ENCODE measurements at places on chromosomes 12 and 14.

GRCh38 chr14:67571275-67571990 lies 28.6 kb downstream of the PIGH start:
- peak; percentile 79 for DNase-seq

DNA sequence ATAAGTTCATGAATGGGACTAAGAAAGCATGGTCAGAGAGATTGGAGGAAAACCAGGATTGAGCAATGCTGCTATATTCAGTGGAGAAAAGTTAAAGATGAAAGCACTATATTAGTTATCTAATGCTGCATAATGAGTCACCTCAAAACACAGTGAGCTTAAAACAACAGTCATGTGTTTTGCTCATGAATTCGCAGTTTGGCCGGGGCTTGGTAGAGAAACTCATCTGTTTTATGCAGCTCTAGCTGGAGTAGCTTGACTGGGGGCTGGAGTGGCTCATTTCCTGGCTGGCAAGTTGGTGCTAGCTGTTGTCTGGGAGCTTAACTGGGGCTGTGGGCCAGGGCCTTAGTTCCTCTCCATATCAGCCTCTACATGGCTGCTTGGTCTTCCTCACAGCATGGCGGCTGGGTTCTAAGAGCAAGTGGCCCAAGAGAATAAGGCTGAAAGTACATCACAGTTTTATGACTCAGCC lies 90.1 kb downstream of the ADCK1 start:
- no peak for DNase-seq

GRCh38 chr12:46388427-46389021 lies 16.0 kb upstream of the SLC38A2 start:
- no peak for DNase-seq

GRCh38 chr12:129230995-129231394 lies 377.7 kb downstream of the GLT1D1 start:
- DNase-seq: no peak

DNA sequence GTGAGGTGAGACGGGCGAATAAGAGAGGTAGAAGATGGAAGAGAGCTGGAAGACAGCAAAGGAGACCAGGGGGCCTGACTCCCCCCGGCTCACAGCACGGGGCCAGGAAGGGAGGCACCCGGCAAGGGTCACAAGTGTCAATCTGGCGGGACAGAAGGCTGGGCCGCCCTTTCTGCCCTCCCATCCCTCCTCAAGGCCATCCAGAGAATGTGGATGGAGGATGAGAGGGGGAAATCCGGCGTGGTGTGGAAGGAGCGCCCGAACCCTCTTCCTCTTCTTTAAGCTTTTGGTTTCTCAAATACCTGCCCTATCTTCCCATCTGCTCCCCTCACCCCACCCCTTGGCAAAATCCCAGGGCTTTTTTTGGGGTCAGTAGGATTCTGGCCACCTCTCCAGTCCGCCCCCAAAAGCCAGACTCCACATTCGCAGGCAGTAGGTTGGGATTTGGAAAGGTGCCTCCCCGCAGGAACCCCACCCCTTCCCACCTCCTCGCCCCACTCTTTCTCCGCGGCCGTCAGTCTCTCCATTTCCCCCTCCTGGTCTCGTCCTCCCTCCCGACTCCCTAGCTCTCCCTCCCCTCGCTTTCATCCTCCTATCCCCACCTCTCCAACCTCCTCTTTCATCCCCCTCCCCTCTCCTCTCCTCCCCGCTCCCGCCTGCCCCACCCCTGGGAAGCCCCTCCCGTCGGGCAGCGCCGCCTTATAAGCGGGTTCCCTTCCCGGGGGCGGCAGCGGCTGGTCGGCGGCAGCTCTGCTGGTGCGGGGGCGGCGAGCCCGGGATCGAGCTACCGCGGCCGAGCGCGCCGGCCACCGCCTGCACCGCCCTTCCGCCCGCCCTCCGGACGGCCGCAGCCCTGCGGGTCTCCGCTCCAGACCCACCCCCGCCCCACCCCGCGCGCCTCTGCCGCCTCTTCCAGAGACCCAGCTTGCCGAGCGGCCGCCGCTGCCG lies at the start of gene PTMS:
Gene PTMS (plus strand): TSS at position 730 of the 948 bp plus-strand sequence. CDS start 343 bp downstream, outside the sequence.
- peak; percentile 67 for DNase-seq

- no peak for DNase-seq
Observed at GRCh38 chr12:86623267-86623666, 367.1 kb upstream of the MGAT4C start.

DNA sequence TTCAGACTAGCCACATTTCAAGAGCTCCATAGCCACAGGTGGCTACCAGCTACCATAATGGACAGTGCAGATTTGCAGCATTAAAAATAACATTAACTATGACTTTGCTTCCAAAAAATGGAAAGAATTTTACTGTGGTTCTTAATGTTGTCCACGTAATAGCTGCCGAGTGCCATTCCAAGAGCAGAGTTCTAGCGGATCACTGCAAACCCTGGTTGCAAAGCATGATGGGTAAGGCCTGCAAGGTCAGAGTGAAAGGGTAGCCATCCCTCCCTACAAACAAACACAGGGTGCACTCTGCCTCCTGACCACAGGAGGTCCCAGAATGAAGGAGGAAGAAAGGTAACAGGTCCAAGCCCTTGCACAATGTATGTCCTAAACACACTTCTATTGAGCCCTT lies 157.6 kb downstream of the DPF3 start:
- no peak for DNase-seq

GRCh38 chr12:79155683-79156082 lies 291.1 kb downstream of the SYT1 start:
- no peak for DNase-seq

- no peak for DNase-seq
Observed at GRCh38 chr12:107490010-107490409, 195.6 kb upstream of the PWP1 start.

GRCh38 chr12:107125833-107126232 lies 32.5 kb upstream of the CRY1 start:
- DNase-seq: no peak

DNA sequence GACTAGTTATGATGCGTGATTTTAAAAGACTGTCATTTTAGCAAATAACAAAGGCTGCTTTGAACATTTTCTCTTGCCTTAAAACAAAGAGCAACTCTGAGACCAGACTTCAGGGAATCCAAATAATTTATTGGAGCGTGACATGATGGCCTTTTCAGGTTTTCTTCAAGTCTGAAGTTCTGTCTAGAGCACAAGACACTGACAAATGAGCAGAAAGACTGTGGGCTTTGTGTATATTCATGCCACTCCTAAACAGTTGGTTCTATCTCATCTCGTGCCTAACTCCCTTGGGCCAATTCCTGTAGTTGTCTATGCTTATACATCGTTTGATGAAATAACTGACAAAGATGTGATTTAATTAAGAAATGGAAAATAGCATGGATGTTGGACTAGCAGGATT lies 47.5 kb downstream of the IFT81 start:
- DNase-seq: no peak

GRCh38 chr14:74582910-74583581 lies 29.0 kb downstream of the LTBP2 start:
- no peak for DNase-seq

DNA sequence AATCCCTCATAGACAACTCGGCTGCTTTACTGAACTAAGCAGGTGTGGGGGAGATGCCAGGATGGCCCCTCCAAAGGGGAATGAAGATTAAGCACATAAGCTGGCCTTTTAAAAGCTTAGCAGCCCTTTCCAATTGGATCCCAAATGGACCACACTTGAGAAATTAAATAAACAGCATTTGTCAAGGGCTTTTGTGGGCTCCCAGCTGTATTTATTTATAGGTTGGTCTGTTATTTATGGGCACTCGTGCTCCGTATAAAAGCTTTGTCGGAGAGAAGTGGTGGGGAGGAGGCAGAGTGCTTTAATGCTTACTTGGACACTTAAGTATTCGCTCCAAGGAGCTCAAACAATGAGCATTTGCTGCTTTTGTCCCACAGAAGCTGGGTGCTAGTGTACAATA lies 580.2 kb downstream of the MED13L start:
- DNase-seq: no peak

DNA sequence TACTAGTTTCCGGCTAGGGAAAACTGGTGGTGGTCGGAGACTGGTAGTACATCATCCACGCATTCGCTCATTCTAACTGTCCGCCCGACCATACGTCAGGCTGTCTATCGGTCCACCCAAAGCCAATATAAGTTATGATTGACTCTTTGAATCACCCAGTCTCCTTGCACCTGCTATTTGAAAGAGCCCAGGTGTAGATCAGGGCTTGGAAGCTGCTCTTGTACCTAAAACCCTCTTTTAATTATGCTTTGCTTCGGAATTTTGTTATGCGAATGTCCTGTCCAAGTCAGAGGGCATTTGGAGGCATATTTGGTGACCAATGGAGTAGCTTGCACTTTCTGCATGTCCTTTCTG lies 5.7 kb upstream of the NKX2-1 start:
- no peak for DNase-seq

DNA sequence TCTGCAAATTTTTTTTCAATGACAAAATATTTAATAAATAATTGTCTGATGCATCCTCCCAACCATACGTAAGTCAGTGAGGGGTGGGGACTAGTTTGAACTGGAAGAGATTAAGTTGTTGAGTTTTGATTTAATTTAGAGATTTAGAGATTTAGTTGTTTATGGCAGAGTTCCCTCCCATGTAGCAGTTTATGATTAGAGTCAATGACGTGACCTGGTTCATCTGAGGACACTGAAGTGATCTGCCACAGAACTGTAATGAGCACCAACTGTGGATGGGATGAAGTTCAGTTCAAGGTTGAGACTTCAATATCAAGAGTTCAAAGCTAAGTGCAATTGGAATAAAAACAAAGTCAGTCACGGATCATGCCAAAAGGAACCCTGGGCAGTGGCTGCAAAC lies 609.3 kb downstream of the NOVA1 start:
- no peak for DNase-seq

DNA sequence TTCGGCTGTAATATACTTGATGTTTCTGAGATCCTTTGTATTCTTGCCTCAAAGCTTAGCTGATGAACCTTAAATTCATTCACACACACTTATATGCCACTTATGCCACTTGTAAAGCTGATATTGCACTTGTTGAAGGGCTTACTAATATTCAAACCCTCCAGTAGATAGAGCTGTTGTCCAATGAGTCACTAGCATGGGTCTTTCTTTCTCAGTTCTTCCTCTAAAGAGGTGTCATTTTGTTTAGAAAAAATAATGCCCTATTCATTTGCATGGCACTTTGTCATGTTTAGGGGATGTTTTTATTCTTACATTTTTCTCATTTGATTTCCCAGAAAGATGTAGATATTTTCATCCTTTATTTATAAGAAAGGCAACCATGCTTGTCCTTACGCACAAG lies 56.4 kb downstream of the MON2 start:
- DNase-seq: no peak

DNA sequence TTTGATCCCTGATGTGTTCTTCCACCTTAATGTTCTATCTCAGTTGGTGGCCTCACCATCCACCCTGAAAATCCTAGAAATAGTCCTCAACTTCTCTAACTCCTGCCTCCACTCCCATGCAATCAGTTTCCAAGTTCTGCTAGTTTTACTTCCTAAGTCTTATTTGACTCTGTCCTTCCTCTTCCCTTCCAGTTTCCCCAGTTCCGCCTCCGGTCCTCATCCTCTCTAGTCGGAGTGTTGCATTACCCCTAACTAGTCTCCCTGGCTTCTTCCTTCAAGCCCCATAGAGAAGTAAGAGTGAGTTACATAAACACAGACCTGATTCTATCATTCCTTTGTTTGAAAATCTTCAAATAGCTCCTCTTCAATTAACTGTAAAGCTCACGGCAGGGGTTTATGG lies 236.5 kb downstream of the GXYLT1 start:
- DNase-seq: no peak

- DNase-seq: peak; percentile 36
Observed at GRCh38 chr12:65962921-65963861, 138.9 kb downstream of the HMGA2 start.

DNA sequence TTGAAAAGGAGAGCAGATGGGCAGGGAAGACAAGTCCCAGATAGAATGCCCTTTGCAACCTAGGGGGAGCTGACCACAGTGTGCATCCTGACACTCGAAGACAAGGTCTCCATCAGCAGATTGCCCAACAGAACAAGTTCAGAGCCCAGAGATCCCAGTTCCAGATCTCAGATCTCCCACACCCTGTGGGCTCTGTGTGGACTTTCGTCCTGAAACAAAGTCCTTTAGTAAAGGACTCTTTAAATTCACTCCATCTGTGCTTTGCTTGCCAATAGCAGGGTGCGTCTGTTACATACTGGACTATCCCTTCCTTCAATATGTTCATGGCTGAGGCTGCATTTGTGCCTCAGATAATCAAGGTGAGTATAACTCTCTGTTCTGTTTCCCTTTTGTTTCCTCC lies 8.7 kb upstream of the C1RL start:
- DNase-seq: no peak

- DNase-seq: no peak
Observed at GRCh38 chr12:7154901-7155470, 24.8 kb downstream of the CLSTN3 start.

DNA sequence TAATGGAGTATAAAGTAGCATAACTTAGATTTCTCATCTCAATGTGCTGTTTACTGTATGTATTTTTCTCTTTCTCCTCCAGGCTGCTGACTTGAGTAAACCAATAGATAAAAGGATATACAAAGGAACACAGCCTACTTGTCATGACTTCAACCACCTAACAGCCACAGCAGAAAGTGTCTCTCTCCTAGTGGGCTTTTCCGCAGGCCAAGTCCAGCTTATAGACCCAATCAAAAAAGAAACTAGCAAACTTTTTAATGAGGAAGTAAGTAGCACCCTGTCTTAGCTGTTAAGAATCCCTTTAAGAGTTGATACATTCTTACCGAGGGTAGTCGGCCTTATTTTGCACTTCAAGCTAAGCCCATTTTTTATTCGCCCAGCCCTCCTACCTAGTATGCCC lies 55.2 kb downstream of the WDR20 start:
- DNase-seq: no peak

DNA sequence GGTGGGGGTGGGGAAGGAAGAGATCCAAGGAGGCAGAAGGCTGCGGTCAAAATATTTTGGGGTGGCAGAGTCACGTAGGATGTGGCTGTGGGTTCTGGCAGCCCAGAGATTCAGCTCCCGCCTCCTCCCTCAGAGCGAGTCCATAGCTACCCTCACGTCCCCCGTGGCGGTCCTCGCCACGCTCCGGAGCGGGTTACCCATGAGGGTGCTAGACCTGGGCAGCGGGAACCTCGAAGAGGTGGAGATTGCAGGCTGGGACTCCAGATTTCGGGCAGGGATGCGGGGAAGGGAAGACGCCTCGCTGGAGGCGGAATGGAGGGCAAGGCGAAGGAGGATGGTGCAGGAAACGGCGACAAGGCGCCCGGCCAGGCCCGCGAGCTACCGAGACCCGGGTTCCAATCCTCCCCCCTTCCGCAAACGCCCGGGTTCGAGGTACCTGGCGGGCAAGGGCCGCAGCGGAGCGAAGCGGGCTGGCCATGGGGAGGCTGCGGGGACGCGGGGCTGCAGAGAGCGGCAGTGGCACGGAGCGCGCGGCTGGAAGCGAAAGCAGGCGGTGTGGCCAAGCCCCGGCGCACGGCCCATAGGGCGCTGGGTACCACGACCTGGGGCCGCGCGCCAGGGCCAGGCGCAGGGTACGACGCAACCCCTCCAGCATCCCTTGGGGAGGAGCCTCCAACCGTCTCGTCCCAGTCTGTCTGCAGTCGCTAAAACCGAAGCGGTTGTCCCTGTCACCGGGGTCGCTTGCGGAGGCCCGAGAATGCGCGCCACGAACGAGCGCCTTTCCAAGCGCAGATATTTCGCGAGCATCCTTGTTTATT lies 46.2 kb downstream of the BCAT1 start:
- peak; percentile 50 for DNase-seq

- no peak for DNase-seq
Observed at GRCh38 chr14:28012629-28013415, 753.8 kb upstream of the FOXG1 start.
